Activated gamma-delta T cell treated with anti-CD3 and anti-CD28 coated beads, Interleukin-2, amount 50 U/mL, for 16 hours (primary cell): ENCODE measurements at places on chromosomes 4 and X.

- DNase-seq: no peak
Observed at GRCh38 chr4:181364504-181364903, 878.7 kb upstream of the TENM3 start.

DNA sequence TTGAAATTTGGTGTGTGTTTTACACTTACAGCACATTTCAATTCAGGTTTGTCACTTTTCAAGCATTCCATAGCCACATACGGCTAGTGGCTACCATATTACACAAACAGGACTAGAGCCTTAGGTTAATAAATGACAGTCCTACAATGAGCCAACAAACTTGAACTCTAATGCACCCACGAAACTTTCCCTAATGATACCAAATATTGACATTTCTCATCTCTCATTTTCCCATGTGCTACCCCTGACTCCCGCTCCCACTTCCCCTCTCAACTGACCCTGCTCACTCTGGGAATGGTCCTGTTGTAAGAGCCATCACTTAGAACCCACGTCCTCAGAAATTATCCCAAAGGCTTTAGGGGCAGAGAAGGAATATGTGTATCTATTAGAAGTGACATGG is 4.9 kb upstream of the TLR10 start:
- DNase-seq: no peak

- DNase-seq: no peak
Observed at GRCh38 chr4:182688081-182688480, 229.1 kb downstream of the DCTD start.

DNA sequence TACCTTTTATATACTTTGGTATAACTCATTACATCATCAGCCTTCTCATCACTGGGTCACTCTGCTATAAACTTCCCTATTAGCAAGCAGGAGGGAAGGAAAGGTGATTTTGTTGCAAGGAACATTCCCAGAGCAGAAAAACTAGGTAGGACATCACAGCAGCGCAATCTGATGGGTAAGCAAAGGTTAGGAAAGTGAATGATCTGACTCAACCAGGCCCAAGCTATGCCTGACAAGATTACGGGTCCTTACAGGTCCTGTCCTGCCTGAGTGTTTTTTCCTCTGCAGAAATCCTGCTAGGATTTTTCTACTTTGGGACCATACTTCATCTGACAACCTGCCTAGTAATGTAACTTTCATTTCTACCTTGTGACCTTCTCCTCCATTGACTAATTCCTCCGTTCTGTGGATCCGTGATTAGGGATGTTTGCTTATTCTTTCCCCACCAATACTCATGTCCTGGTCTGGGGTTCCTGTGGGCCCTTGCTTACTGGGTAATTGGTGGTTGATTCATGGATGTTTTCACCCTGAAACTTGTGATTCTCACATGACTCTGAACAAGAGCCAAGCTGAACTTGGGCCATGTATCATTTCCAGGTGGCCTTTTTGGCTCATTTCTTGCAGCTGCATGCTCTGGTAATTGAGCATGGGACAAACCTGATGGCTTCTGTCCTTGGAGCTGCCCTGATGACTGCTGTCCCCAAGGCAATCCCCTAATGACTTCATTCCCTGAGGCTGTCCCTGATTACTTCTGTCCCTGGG is 111.9 kb upstream of the KIT start:
- no peak for DNase-seq

- no peak for DNase-seq
Observed at GRCh38 chr4:43224559-43224958, 332.0 kb downstream of the GRXCR1 start.

DNA sequence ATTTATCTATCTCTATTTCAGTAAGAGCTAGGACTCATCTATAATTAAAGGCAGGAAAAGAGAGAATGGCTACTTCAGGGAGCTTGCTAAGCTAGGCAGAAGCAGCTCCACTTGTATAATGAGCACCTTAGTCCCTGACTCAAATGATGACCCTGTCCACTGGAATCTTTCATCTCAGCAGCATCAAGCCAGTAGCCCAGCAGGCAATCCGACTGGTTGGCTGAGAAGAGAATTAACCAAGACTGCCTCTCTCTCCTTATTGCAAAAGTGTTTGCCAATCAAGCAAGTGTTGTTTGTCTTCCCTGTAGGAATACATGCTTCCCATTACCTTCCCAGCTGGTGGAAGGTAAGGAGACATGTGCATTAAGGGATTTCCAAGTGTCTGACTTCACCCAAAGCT is 3.9 kb upstream of the SPOCK3 start:
- no peak for DNase-seq

DNA sequence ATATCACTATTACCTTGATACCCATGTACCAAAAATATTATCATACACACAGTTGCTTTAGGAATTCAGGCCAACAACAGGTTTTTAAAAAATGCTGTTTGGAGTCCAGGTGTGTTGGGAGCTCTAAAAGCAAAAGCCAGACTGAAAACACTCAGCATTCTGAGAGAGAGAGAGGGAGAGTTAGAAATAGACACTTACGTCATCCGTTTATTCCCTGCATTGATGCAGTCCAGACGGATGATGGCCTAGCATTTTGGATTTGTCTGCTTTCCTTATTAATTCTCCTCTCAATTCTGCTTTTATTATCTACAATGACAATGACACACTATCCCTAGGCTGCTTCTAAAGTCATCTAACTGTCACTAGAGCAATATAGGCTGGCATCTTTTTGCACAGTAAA is 358.3 kb upstream of the BOD1L1 start:
- DNase-seq: no peak

DNA sequence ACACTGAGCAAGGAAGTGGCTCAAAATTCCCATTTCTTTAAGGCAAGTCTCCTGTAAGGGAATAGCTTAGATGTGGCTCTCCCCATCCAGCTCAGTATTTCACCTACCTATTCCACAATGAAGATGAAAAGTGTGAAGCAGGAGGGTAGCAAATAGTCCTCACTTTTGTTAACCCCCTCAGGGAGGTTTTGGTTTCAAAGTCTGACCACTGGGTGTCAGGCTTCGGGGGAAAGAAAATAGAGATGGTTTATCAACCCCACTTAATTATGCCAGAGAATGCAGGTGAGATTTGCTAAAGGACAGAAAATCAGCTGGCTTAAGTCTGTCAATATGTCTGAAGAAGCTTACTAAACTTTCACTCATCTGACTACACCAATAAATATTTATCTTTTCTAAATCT is 69.5 kb downstream of the DHX15 start:
- DNase-seq: no peak

GRCh38 chrX:36083256-36083655 is 163.7 kb downstream of the CFAP47 start:
- no peak for DNase-seq

DNA sequence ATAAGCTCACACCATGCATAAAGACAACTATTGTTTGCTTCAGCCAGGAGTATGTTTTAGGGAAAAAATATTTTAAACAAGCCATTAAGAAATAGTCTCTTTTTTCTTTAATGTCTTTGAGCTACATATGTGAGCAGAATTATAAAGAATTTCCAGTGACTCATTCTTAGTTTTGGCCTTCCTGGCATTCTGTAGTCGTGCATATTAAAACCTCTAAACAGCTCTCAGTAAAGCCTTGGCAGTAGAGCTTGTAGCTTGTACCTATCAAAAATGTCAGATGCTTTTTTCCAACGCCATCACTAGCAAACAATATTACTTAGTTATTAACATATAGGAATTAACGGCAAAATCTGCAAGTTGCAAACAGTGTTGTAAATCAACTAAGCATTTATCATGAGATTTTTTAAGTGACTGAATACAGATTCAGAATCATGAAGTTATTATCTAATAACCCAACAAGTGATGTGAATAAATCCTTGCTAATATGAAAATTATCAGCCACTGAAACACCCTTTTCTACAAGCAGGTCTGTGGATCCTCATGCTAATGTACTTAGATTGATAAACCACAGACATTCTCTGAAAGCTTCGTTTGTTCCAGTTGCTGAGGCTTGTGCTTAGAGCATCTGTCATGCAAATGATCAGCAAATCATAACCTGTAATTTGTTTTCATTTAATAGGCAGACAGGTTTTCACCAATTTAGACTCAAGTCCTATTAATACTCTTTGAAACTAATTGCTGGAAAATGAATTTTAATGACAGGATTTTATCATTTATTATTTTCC is 412.0 kb upstream of the ATOH1 start:
- DNase-seq: no peak

DNA sequence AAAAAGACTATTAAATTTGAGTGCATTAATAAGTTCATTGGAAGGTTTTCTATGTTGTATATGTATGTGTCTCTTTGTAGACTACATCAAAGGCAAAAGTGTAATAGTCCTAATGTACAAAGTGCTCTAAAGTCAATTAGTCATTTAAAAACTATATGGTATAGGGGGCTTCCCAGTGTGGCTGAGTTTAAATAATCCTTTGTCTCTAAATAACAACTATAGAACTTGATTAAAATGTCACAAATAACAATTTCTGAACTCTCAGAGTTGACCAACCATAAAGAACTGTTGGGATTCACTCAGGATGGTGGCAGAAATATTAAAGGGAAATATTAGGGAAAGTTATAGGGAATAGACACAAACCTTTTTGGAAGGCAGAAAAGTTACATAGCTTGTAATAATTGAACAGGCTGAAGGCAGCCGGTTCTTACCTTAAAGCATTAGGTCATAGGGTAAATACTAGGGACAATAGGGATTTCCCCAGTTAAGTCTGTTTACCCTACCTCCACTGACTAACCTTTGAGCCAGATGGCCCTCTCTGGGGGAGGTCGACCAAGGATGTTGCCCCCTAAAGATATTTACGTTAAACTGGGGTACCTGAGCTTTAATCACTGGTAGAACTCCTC is 1054.2 kb downstream of the ARAP2 start:
- no peak for DNase-seq

- DNase-seq: no peak
Observed at GRCh38 chrX:105636667-105637066, 185.7 kb upstream of the NRK start.

GRCh38 chr4:149166876-149167275 is 648.8 kb downstream of the IQCM start:
- DNase-seq: no peak

- DNase-seq: no peak
Observed at GRCh38 chr4:58679051-58679450, 1568.9 kb upstream of the IGFBP7 start.

DNA sequence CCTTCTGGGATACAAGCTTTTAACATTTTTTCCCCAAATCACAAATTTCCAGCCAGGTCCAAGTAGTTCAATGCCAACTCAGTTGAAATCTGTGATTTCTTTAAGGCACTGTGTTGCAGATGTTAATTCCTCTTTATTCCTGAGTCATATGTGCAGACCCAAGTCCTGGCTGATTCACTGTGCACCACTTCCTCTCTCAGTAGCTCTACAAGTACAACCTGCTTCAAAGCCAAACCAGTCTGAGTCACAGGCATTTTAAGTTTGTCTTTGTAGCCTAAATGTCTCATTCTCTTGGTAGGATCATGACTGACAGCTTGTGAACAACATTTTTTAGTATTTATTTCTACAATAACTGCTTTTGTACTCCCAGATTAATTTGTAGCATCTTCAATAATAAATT is 165.6 kb upstream of the S100G start:
- DNase-seq: no peak

GRCh38 chr4:154082760-154083535 is 294.1 kb upstream of the SFRP2 start:
- DNase-seq: no peak

- DNase-seq: no peak
Observed at GRCh38 chr4:169202145-169202699, 68.5 kb downstream of the SH3RF1 start.

GRCh38 chr4:140359562-140360427 is 13.7 kb upstream of the SCOC start:
- DNase-seq: peak; percentile 75

DNA sequence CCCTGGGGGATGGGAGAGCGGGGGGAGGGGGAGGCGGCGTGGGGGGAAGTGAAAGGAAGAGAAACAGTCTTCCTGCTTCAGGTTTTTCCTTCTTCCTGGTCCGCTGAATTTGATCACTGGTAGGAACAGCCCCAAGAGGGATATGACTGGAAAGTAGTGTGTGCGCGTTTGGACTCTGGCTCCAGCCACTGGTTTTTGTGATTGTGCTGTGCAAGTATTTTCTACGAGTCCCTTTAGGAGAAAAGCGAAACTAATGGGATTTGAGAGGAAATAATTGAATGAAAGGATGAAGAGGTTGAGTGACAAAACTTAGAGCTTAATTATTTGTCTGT is 836 bp downstream of the PRRG1 start:
- no peak for DNase-seq

DNA sequence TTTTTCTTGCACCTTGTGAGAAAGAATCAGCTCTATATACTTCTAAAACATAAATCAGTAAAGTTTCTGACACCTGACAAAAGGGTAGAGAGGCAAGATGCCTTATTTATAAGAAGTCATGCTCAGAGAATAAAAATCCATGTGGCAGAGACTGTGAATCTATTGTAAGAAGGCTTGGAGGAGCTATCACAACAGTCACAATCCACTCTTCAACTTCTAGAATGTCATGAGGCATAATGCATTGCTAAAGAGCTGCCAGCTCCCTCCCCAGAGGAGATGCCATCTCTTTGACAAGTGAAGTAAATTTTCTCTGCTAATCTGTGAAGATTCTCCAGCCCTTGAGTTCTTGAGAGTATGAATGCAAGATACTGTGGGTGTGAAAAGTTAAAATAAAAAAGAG is 971.2 kb upstream of the IGFBP7 start:
- DNase-seq: no peak

GRCh38 chrX:82695066-82695465 is 813.0 kb upstream of the POU3F4 start:
- no peak for DNase-seq

- no peak for DNase-seq
Observed at GRCh38 chrX:28321286-28321685, 266.0 kb upstream of the IL1RAPL1 start.

- no peak for DNase-seq
Observed at GRCh38 chr4:146063143-146063542, 112.4 kb upstream of the LSM6 start.

- DNase-seq: no peak
Observed at GRCh38 chr4:27986476-27986875, 1125.8 kb downstream of the STIM2 start.

- no peak for DNase-seq
Observed at GRCh38 chr4:53885668-53886067, 178.7 kb downstream of the CHIC2 start.

DNA sequence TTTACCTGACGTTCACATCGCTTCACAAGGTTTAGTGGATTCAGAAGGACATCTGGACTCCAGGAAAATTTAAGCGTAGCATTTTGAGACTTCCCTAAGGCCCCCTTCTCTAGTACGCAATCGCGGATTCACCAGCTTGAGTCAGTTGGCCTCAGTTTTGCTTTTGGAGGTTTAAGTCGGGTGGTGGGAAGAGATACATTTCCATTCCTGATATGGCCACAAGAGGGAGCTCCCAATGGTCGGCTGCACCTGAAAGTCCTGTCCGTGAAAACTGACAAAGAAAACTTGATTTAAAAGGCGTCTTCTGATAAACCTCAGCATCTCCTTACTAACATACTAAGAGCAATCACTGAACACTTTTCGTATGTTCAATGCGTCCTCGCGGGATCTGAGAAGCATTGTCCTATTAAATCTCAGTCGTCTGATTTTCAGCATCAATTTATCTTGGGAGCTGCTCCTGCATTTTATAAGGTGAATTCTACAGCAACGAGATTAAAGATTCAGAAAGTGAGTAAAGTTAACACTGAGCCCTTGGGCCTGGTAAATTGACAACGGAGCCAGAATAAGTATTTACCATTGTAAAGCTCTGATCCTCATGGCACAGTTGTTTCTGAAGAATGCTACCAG is 50.6 kb downstream of the LGI2 start:
- DNase-seq: peak; percentile 21

GRCh38 chr4:6937201-6937600 is 27.6 kb downstream of the TBC1D14 start:
- DNase-seq: no peak
